Anterior cingulate cortex (tissue), 58 donors: ENCODE measurements at places on chromosomes 6 and 20.
A peak's percentile ranks its signal among the peaks of the same experiment; 100 is the strongest.

GRCh38 chr6:134819863-134820800, 129.8 kb downstream of the ALDH8A1 start:
- no peak for DNase-seq

DNA sequence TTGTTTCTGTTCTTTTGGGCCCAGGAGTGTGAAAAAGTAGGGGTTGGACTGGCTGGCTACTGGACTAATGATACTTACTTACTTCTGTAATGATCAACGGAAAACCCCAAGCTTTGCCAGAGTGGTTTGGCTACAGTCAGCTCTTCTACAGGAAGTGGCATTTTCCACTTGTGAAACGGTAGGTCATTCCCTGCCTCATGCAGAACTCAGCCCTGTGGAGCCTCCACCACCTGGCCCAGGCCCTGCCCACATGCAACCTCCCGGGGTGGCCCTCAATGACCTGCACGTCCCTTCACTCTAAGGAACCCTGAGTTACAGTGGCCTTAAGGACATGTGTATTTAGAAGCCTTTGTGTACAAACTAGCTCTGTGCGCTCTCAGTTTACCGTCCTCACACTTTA, 140.4 kb downstream of the DTNBP1 start:
- DNase-seq, result no peak

- no peak for DNase-seq
These were observed 8.4 kb upstream of the NSFL1C start for GRCh38 chr20:1474817-1475603.

DNA sequence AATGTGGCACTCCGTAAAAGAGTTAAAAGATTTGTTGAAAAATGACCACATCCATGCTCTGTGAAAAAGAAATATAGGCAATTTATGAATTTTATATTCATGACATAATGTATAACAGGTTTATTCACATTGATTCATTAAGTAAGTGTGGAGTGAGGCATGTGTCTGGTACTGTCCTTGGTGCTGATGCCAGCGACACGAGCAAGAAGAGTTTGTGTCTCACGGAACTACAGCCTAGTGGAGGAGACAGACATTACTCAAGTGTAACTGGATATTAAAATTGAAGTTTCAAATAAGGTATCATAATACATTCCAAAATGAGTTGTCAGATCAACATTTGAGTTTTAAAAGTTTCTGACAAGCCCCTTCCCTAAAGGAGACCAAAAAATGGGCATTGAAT, 158.2 kb upstream of the PRND start:
- no peak for DNase-seq

GRCh38 chr6:168892031-168892430, 361.6 kb downstream of the THBS2 start:
- DNase-seq, result no peak

- peak; percentile 28 for DNase-seq
These were observed 33.2 kb downstream of the ADA start for GRCh38 chr20:44618318-44618731.

GRCh38 chr6:5644523-5645185, 362.1 kb downstream of the NRN1 start:
- DNase-seq, result no peak

DNA sequence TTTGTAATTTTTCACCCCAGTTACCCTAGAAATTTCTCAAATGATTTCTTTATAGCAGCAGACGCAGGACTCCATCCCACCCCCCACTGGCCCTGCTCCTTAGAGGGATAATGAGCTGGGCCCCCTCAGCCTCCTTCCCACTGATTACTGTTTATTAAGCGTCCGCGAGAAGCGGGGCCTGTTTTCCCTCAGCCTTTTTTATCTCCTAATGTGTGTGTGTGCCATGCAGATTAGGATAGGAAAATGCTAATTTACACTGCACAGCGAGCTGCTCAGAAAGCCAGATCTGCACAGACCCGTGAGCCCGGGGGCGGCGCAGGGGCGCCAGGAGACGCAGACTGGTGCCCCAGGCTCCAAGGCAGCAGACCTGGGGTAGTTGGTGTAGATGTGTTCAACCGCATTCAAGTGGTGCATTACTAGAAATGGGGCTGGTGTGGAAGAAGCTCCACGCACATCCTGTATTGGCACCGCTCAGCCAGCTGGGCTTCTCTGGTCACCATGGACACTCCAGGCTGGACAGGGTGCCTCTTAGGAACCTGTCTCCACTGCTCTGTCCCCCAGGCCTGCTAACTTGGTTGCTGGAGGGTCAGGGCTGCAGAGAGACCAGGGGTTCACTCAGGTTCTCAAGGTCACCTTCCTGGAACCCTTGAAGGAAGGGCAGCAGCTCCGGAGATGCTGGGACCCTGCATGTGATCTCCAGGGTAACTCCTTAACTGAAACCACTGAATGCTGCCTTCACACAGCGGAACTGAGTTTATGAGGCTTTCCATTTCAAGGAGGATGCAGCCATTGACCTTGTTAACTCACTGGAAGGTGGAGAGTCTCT, 256.3 kb downstream of the ERMARD start:
- DNase-seq, result no peak

DNA sequence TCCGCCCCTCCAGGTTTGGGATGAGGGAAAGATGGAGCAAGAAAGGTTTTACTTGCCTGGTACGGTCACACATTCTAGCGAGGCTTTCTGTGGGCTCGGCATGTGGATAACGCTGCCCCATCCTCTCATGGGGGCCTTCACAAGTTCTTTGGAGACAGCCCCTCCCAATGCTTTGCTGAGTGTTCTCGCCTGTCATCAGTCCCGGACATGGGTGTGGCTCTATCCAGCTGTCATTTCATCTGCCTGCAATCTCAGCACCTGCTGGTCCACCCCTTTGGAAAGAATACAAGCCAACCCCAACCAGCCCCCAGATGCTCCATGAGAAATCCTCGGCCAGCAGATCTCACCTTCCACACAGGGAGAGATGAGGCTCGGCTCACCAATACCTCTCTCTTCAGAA, 30.3 kb upstream of the MDGA1 start:
- DNase-seq, result no peak

DNA sequence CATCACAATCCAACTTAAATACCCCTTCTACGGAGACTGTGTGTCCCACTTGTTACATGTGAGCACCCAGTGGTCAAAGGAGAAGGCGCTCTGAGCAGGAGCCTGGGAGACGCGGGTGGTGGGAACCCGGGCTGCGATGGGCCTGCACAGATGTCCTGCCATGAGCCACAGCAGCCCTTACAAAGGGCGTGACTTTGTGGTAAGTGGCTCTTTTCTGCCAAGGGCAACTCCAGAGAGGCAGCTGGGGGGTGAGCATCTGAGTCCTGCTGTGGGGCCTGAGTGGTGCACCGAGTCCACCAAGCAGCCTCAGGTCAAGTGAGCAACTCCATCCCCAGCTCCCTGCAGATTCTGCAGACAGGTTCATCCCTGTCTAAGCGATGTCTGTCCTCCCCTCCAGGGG, 33.6 kb upstream of the CST7 start:
- DNase-seq, result no peak

- DNase-seq, result no peak
These were observed 230.6 kb downstream of the FNDC1 start for GRCh38 chr6:159399751-159400221.

GRCh38 chr20:32445539-32446273, 87.6 kb downstream of the ASXL1 start:
- DNase-seq, result no peak

- no peak for DNase-seq
These were observed 300.9 kb downstream of the LAMA2 start for GRCh38 chr6:129183681-129184301.

- DNase-seq, result no peak
These were observed 348.4 kb downstream of the TPBG start for GRCh38 chr6:82711971-82712370.

- no peak for DNase-seq
These were observed 168.4 kb upstream of the CDYL start for GRCh38 chr6:4607793-4608192.

- DNase-seq, result no peak
These were observed 61.1 kb upstream of the TGM3 start for GRCh38 chr20:2234598-2235191.

- DNase-seq, result no peak
These were observed 336 bp upstream of the LY6G5C start for GRCh38 chr6:31681135-31681671.

GRCh38 chr20:38242848-38243708, 17.5 kb downstream of the KIAA1755 start:
- DNase-seq, result no peak

GRCh38 chr6:6661684-6662083, 73.2 kb downstream of the LY86 start:
- peak; percentile 27 for DNase-seq

GRCh38 chr6:15893556-15894253, 230.9 kb upstream of the DTNBP1 start:
- no peak for DNase-seq

- no peak for DNase-seq
These were observed 518.3 kb upstream of the ZNF337 start for GRCh38 chr20:26214991-26215390.

DNA sequence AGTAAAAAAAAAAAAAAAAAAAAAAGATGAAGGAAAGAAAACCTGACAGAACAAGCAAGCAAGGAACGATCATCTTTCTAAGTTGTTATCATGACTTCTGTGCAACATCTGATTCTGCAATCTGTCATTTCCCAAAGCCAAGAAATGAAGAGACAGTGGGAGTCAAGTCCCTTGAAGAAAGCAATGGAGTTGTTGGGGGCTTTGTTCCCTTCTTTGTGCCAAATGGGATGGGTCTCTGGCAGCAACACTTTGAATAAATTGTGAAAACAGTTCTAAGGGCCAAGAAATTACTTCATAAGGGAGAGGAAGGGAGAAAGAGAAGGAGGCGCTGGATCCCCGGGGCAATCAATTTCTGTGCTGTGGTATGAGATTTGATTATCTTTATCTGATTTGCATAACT, 33.3 kb upstream of the RSPO3 start:
- no peak for DNase-seq

GRCh38 chr6:16803294-16804200, 42.3 kb upstream of the ATXN1 start:
- peak; percentile 76 for DNase-seq

DNA sequence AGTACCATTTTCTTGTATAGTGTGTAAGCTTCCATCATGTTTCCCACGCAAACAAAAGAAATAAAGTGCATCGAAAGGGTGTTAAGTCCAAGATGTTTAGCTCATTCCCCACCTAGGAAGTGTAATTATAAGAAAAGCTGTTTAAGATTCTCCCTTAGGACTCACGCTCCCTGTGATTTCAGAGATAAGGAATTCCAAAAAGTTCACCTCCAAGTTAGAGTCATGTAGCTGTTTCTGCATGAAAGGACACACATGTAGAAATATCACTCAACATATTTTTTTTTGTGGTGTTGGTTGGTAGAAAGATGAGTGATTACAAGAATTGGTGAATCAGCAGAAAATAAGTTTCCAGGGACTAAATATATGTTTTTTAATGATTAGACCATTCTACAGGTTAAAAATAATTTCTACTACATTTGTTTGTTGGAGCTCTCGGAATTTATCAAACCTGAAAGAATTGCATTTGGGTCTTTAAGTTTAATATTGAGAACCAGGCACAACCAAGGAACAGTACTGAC, 10.4 kb downstream of the OPN5 start:
- no peak for DNase-seq

- no peak for DNase-seq
These were observed 6.1 kb downstream of the DACT2 start for GRCh38 chr6:168313431-168314011.

DNA sequence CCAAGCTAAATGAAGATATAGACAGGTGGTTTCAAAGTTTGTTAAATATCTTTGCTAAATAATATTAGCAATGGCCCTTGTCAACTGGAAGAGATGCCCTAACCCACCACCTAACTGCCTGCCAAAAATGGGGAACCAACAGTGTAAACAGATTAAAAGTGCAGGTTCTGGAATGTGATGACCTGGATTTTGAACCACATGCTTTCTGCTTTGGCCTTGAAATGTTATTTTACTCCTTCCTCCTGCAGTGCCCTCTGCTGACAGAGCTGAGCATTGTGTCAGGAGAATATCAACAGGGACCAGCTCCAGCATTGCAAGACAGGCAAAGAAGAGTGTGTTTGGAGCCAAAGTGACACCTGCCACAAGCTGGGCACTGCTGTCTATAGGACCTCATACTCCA, 226.6 kb downstream of the MYLK4 start:
- DNase-seq, result no peak

DNA sequence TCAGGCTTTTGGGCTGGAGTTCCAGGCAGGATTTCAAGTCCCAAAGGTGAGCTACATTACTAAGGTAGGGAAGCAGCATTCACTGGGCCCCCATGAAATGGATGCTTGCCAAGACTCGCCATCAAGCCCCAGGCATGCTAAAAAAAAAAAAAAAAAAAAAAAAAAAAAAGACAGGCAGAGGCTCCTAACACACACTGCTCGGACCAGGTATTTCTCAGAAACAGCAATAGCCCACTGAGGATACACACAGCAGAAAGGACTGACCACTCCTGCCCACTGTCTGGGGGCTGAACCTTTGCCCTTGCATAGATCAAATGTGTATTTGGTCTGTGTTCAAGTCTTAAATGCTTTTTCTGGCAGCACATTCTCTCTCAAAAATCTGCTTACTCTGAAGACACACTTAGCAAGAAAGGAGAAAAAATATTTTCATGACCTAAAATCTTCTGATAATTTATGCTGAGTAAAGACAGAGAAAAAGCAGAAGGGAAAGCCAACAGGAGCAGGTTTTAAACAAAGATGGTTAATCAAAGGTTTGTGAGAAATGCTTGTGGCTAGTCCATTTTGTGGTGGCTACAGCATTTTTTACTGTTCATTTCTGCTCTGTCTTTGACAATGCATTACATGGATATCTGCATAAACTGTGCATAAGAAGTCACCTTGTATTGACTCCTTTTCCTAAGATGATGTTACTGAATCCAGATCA, 37.9 kb upstream of the BEND6 start:
- no peak for DNase-seq

DNA sequence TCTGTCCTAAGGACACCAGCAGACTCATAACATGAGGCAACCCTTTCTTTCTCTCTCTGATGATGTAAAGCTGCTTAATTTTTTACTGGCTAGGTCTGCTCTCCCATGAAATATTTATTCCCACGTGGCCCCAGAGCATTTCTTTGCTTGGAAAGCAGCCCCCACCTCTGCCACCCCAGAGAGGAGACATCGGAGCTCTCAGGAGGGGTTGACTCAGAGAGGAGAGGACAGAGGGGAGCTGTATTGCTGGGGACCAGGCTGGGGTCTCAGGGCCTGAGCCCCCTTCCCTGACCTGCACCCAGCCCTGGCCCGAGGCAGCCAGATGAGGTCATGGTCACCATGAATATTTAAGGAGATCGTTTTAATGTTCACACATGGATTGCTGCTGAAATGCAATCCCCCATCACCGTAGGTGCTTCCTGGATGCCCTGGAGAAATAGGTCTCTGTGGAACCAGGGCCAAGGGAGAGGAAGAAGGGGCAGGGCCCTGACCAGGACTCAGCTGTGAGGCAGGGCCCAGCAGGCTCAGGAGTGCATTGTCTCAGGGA, 117.5 kb downstream of the DLL1 start:
- DNase-seq, result no peak

- no peak for DNase-seq
These were observed 3.2 kb downstream of the PCMT1 start for GRCh38 chr6:149752600-149753373.

GRCh38 chr20:49587111-49587570, 19.2 kb upstream of the PTGIS start:
- no peak for DNase-seq
